ENCODE measurements at places on chromosomes 2 and 18.

GRCh38 chr18:54872681-54873080 lies 44.4 kb downstream of the RAB27B start:
- no peak for DNase-seq

DNA sequence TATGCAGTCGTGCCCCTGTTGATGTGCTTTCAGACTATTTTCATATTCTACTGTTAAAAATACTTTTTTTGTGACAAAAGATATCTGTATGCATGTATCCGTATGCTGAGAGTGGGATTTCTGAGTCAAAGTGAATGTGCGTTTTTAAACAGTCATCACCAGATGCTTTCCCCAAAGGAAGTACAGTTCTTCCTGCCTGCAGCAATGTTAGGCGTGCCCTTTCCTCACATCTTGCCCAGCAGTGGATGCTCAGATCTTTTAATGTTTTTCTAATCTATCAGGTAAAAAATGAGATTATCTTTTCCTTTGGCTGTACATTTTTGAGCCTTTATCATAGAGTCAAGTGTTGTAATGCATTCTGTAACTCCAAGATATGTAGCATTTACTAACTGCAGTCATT lies 111.7 kb downstream of the PTPRM start:
- DNase-seq, result no peak

- no peak for DNase-seq
Observed at GRCh38 chr2:150549381-150549780, 61.9 kb upstream of the RND3 start.

DNA sequence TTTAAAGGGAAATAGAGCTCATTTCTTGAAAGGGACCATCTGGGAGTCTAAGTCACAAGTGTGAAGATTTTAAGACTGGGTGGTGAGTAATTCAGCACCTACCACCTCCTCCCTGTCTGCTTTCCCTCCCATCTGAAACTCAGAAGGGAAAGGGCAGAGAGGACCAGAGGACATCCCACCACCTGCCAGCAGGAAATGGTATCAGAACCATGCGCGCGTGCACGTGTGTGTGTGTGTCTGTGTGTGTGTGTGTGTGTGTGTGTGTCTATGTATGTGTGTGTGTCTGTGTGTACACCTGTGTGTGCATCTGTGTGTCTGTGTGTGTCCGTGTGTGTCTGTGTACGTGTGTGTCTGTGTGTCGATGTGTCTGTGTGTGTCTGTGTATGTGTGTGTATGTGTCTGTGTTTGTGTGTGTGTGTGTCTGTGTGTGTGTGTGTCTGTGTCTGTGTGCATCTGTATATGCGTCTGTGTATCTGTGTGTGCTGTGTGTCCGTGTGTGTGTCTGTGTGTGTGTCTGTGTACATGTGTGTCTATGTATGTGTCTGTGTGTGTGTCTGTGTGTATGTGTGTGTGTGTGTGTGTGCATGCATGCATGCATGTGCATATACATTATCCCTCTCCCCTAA lies 76.8 kb downstream of the ZFP36L2 start:
- DNase-seq, result peak; percentile 61

DNA sequence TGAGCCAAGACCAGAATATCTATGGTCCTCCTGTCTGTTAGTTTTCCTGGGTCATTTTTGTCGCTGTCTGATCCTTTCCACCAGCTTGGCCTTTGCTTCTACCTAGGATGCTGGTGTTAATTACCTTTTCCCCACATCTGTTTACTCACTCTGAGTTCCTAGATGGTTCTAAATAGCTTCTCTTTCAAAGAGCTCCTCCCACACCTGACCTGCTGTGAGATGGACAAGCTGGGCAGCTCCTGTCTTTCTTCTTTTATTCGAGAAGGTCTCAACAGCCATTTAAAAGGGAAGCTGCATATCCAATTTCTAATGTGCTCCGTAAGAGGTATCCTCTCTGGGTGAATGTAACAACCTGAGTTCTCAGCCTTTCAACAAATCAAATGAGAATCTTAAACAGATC lies 156.2 kb downstream of the HRH4 start:
- no peak for DNase-seq

DNA sequence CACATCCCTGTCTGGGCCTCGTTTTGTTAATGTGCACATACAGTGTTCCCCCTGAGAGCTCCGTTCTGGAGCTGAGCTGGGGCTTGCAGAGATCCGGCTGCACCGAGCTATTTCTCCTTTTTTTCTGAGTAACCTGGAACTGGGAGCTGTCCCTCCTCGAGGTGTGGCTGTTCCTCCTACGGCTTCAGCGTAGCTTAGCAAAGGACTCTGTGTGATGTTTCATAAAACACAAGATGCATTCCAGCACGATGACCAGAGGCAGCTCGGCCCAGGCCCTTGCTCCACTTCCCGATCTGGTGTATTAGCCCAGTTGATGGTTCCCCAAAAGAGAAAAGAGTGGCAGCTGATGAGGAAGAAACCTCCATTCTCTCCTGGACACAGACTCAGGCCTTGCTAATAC lies 103.0 kb downstream of the FAM210A start:
- DNase-seq, result no peak

- no peak for DNase-seq
Observed at GRCh38 chr2:211434773-211435172, 878.4 kb downstream of the CPS1 start.

DNA sequence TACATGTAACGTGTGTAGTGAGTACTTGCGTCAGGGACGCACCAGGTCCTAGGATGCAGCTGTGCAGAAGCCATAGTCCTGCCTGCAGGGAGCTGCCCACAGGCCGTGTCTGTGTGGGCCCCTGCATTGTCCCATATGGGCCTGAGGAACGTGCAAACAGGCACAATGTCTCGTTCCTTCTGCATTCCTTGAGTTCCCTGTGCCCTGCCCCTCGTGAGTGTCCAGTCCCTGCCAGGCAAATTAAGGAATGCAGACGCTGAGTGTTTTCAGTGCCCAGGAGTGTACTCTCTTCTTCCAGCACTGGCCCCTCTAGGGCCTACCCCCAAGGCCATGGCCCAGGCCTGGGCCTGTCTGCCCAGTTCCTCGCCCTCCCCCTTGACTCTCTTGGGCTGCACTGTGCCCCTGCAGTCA lies 61.8 kb downstream of the FAM168B start:
- no peak for DNase-seq

DNA sequence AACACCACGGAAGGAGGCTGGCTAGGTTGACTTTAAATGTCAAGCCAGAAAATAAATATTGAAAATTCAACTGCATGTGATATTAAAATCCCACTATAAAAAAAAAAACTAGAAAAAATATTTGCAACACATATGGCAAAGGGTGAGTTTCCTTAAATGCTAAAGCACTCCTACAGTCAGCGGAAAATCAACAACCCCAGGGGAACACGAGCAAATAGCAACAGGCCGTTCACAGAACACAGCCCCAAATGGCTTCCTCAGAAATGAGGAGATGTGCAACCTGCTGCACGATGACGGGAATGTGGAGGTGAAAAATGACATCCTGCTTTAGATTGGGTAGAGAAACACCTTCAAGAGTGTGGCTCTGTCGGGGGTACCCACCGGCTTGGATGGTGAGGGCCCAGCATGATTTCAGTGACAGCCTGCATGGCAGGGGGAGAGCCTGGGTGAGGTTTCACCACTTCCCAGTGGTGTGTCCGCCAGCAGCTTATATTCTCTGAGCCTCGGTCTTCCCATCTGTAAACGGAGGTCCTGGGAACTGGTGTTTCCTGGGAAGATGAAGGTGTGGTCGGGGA lies 157.9 kb upstream of the GLI2 start:
- DNase-seq, result no peak

DNA sequence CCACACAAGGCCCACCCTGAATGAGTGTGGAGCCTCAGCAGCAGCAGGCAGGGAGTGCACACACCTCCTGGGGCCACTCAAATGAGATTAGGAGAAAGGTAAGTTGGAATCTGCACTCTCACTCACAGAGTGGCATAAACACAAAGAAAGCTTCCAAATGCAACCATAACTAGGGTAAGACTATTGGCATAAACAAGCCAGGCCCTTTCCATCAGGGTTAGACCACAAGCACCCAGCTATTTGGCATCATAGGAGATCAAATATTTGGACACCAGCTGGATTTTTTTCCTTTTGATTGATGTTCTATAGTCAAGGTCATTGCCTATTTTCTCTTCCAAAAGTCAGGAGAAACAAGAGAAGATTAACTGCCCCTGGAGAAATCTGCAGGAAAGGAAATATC lies 471.5 kb downstream of the TXNL1 start:
- no peak for DNase-seq

GRCh38 chr2:240393831-240394410 lies 41.5 kb upstream of the GPC1 start:
- DNase-seq, result peak; percentile 18

DNA sequence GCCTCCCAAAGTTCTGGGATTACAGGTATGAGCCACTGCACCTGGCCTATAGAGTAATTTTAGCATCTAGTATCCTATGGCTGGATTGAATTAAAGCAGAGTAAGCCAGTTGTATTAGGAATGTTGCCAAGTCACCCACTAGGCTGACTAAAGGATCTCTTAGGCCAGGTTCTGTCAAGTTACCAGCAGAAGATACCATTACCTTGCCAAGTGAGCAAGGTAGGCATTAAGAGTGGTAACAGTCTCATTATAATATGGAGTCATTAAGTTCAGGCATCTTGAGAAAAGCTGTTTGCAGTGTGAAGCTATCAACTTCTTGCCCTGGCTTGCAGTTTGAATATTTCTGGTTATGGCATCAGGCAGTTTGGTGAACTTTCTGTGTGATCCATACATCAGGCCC lies 37.0 kb upstream of the MTCL1 start:
- DNase-seq, result no peak

- no peak for DNase-seq
Observed at GRCh38 chr2:46335391-46336282, 38.4 kb downstream of the EPAS1 start.

DNA sequence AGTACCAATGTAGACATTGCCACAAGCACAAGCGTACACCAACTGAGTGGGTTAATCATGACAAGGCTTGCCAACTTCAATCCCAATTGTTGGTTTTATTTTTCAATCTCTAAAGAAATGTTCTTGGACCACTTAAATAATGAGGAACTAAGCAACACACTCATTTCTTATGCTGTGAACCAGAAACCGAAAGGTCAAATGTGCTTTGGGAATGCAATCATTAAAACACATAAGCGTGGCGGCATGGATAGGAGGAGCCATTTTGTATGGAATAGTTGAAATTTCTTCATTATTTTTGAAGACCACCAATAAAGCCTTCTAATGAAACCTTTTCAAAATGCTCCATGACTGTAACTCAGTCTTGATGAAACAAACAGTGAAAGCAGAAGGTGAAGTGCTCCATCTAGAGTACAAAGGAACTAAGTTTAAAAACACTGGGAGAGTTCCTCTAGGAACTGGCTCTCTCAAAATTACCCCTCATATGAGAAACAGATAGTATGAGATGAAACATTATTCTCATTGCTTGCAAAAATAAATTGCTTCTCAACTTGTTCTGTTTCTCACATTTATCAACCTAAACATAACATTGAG lies 113.2 kb upstream of the CHST9 start:
- DNase-seq, result no peak

DNA sequence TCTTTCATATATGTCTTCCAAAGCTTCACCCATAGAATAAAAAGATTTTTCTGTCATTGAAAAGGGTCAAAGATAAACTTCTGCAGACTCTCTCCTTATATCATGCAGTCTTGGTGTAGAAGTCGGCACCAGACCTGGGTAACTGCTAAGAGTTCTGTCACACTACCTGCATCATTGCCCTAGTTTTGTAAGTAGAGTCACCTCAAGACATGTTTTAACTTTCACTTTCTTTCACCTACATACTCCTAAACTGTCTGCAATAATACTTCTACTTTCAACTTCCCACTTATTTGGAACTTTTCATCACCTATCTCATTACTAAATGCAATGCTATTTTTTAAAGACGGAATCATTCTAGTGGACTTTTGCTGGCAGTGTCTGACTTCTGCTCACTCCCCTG lies 475.6 kb upstream of the VRK2 start:
- DNase-seq, result no peak

GRCh38 chr2:215354771-215355695 lies 43.2 kb downstream of the ATIC start:
- no peak for DNase-seq

GRCh38 chr2:143056550-143056949 lies 72.7 kb upstream of the ARHGAP15 start:
- no peak for DNase-seq

- DNase-seq, result no peak
Observed at GRCh38 chr2:154240921-154241379, 369.2 kb downstream of the GALNT13 start.

GRCh38 chr2:55801436-55801835 lies 107.8 kb upstream of the PNPT1 start:
- DNase-seq, result no peak

DNA sequence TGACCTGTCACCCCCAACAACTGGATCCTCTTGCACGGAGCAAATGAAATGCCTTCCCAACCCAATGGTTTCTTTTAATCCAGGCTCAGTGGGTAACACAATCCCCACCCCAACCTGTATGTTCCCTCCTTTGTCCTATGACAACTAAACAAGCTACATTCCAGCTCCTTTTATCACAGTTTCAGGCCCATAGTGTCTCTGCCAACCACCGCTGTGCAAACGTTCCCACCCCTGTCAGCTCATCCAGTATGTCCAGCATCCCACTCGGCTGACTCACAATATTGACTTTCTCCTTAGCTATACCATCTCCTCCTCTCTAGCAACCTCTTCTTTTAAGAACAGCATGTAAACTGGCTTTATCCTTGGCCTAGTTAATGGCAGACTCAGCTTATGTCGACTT lies 117.9 kb upstream of the PPP1CB start:
- no peak for DNase-seq

- no peak for DNase-seq
Observed at GRCh38 chr18:76725445-76725844, 96.9 kb upstream of the ZNF236 start.

- DNase-seq, result peak; percentile 65
Observed at GRCh38 chr2:74206180-74206688, 7.8 kb downstream of the MTHFD2 start.

DNA sequence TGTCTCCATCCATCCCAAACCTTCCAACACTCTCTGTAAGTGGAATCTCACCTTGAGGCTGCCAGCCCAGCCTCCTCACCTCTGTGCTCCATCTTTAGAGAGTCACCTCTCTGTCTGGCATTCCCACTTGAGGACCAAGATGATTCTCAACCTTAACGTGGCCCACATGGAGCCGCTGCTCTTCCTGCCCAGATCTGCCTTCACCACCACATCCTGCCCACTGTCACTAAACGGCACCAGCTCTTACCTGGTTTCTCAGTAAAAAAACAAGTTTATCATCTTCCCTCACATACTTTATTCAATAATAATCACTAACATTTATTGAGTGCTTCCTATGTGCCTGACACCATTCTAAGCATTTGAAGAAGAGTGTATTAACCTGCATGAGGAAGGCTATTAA lies 80.4 kb downstream of the NEDD4L start:
- no peak for DNase-seq

DNA sequence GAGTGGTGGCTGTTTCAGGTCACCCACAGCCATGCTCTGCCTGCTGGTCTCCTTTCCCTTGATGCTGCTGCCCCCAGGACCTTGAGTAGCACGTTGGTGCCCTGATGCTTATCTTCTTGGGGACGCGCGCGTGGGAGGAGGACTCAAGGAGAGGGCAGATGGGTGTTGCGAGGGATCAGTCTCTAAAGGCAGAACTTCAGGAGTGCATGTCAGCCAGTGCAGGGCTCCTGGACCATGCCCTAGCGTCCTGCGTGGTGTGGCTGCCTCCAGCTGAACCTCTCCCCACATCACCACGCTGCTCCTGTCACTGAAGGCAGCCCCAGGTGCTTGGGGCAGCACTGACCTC lies 62.5 kb upstream of the GLI2 start:
- DNase-seq, result no peak

Measured in activated naive CD4-positive, alpha-beta T cell treated with anti-CD3 and anti-CD28 coated beads, Interleukin-2, amount 10 ng/mL, durations not matched to agents 7 days and 5 days (primary cell).